ENCODE measurements at places on chromosomes 12 and 14.

- no peak for DNase-seq
Observed at GRCh38 chr12:106345746-106346145, 11.8 kb upstream of the POLR3B start.

DNA sequence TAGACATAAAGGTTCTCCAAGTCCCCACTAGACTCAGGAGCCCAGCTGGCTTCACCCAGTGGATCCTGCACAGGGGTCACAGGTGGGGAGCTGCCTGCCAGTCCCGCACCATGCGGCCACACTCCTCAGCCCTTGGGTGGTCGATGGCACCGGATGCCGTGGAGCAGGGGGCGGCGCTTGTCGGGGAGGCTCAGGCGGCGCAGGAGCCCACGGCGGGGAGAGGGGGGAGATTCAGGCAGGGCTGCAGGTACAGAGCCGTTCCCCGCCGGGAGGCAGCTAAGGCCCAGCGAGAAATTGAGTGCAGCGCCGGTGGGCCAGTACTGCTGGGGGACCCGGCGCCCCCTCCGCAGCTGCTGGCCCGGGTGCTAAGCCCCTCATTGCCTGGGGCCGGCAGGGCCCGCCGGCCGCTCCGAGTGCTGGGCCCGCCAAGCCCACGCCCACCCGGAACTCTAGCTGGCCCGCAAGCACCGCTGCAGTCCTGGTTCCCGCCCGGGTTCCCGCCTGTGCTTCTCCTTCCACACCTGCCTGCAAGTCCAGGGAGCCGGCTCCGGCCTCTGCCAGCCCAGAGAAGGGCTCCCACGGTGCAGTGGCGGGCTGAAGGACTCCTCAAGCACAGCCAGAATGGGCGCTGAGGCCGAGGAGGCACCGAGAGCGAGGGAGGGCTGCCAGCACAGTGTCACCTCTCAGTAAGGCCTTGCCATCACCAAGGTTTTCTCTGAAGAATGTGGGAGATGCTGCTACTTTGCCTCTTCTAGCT lies 58.4 kb upstream of the PPP1R12A start:
- no peak for DNase-seq

GRCh38 chr14:105489542-105490266 lies 1.3 kb upstream of the TEDC1 start:
- DNase-seq = peak; percentile 88

GRCh38 chr12:46493834-46494181 lies 121.2 kb upstream of the SLC38A2 start:
- no peak for DNase-seq

GRCh38 chr12:95237315-95237714 lies 19.7 kb downstream of the VEZT start:
- DNase-seq = no peak

- no peak for DNase-seq
Observed at GRCh38 chr14:70407621-70408020, 9.3 kb downstream of the SYNJ2BP start.

GRCh38 chr14:94045563-94046345 lies 19.6 kb downstream of the OTUB2 start:
- DNase-seq = no peak

- DNase-seq = no peak
Observed at GRCh38 chr12:3420693-3421092, 70.3 kb upstream of the PRMT8 start.

Measured in stimulated activated naive CD4-positive, alpha-beta T cell treated with Interleukin-2 at 50 U/mL for 16 hours (primary cell).